Esophagus squamous epithelium (tissue), 5 donors: ENCODE measurements at places on chromosomes 5 and 9. TPM values are rescaled to one million over a fixed set of nuclear protein-coding genes. Genes with fewer than 3 reads are reported as not detected.

DNA sequence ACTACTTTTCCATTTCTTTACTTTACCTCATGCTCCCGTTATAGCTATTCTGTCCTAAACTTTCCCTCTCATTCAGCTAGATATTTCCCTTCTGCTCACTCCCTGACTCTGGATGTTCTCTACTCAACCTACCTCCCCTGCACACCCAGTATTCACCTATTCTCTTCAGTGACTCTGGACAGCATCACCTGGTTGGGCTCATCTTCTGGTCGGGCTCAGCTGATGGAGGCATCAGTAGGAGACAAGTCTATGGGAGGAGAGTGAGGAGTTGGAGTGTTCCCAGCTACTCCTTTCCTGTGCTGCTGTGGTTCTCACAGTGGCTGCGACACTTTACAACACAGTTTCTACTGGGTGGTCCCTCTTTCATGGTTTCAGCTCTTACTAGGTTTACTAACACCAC, 493.9 kb downstream of the DMAC1 start:
- no peak for DNase-seq

DNA sequence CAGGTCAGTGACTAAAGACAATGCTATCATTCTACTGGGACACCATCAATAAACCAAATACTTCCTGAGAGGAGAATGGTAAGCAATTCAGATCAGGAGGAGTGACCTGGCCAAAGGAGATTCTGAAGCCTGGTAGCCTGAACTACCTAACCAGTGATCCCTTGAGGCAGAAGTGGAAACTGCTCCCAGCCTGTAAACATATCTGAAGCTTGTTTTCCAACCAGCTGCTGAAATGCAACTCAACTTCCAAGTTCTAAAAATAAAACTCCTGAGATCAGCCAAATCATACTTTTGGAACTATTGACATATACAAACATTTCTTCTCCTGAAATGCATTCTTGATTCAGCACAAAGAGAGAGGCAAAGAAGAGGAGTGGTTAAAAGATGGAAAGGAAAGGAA, 204.1 kb downstream of the EBF1 start:
- DNase-seq: no peak

DNA sequence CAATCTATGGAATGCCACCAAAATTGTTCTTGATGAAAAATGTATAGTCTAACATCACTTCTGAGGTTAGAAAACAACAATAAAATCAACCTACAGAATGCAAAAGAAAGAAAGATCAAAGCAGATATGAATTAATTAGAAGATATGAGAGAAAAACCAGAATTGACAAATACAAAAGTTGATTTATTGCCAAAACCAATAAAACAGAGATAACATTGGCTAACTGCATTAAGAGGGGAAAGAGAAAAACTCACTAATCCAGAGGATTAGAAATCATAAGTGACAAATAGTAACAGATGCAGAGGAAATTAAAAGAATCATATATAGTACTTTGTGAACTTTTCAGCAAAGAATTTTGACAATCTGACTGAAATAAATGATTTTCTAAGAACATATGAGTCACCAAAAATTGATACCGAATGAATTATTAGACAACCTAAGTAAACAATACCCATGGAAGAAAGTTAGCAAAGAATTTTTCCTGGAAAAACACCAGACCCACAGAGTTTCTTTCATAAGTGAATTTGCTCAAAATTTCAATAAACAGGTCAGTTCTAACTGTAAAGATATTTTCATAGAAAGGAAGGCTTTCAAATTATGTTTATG, 167.7 kb downstream of the AOPEP start:
- DNase-seq: no peak

Gene PKD2L2
- total RNA-seq: not detected

Gene SPINK13
- not detected for total RNA-seq

DNA sequence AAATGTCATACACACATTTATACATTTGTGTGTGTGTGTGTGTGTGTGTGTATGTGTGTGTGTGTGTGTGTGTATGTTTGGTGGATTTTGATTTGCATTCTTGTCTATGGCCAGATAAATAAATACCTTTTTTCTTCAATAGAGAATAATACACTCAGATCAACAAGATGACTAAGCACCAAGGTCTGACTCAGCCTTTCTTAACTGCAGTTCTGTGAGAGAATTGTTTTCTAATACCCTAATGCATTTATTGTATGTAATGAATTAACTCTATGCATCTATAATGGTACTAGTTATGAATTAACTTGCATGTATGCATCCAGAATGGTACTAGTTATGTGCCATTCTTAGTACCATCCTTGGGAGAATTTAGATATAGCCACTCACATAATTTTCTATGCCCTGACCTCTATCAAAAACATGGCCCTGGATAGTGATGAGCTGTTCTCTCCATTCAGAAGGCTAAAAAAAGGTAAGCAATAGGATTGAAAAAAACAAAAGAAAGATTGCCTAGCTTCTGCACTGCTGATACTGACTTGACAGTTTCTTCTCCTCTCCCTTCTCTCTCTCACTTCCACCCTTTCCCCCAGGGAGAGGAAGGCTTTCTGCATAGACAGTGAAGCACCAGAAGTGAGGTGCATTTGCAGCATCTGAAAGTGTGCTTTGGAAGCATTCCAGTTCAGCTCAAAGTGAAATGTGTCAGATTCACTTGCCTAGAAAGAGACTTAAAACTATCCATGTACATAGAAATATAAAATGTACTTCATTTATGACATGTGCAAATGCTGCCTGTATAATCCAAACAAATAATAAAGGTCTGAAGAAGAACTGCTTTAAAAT, 55.1 kb upstream of the CCDC112 start:
- no peak for DNase-seq

Gene C5orf63
- 3.7 TPM for total RNA-seq

DNA sequence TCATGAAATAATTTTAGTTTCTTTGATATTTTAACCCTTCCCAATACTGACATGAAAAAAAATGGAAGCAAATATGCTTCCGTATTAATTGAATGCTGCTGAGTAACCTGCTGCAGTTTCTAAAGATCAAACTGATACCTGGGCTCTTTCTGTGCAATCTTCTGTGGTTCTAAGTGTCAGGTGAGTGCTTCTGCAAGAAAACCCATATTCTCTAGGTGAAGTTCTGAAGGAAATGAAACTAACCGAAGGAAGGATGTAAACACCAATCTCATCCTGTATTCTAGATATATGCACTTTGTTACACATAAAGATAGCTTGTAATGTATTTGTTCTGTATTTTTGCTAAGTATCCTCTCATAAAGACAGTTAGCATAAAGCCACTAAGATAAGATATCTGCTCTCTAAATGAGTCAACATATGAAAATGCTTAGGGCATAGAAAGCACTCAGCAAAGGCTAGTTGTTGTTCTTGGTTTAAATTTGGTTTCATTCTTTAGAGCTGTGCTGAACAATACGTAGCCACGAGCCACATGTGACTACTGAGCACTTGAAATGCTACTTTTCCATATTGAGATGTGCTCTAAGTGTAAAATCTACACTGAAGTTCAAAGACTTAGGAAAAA, 52.0 kb downstream of the ITGA2 start:
- no peak for DNase-seq

Gene ENTPD2
- total RNA-seq: 1.3 TPM

Gene CSNK1G3
- 17.4 TPM for total RNA-seq

GRCh38 chr9:121191235-121191634, 10.4 kb downstream of the RAB14 start:
- no peak for DNase-seq

Gene IL9
- total RNA-seq: not detected

Gene DRD1
- 0.06 TPM for total RNA-seq

GRCh38 chr5:149646564-149646963, 65.3 kb downstream of the ARHGEF37 start:
- DNase-seq: no peak

DNA sequence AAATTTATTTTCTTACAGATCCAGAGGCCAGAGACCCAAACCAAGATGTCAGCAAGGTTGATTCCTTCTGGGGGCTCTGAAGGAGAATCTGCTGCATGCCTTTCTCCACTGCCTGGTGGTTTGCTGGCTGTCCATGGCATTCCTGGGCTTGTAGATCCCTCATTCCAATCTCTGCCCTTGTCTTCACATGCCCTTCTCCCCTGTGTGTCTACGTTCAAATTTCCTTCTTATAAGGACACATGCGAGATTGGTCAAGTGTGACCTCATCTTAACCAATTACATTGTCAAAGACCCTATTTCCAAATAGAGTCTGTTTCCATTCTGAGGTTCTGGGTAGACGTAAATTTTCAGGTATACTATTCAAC, 84.5 kb upstream of the RAI14 start:
- DNase-seq: no peak

Gene PCDHGB5
- total RNA-seq: 7.5 TPM

Gene FRMD3
- total RNA-seq: 1.4 TPM

GRCh38 chr5:154528005-154528594, 50.1 kb upstream of the HAND1 start:
- DNase-seq: no peak

- no peak for DNase-seq
Measured at GRCh38 chr9:35700942-35701341, 11.2 kb upstream of the TPM2 start.

GRCh38 chr5:83434946-83435345, 36.6 kb upstream of the VCAN start:
- no peak for DNase-seq

Gene TNFSF15
- 1.4 TPM for total RNA-seq

Gene COL27A1
- 34.0 TPM for total RNA-seq

GRCh38 chr5:100792781-100793180, 110.3 kb downstream of the ST8SIA4 start:
- no peak for DNase-seq

GRCh38 chr5:23103566-23103965, 250.4 kb upstream of the CDH12 start:
- no peak for DNase-seq

DNA sequence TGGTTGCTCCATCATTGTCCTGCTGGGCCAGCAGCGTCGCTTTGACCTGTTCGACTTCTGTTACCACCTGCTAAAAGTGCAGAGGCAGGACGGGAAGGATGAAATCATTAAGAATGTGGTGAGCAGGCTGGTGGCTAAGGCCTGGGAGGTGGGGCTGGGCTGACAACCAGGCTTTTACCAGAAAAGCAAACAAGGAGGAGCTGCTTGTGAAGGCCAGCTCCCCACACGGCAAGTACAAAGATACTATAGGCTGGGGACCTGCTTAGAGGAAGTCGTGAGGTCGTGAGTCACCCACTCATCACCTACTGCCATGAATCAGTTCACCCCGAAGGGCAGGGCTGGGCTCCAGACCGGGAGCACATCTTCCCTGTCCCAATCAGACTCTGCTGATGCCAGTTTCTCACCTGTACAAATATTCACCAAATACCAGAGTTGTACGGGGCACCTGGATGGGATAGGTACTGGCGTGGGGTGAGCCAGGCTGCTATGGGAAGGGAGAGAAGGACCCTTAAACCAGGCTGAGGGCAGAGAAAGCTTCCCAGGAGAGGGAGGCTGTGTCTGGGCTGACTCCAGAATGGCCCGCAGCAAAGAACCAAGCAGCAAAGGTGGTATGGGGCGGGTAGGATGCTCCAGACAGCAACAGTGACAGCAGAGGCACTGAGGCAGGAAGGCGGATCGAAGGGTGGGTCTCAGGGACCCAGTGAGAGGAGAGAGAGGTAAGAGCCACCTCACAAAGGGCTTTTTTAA, 69.3 kb upstream of the NIPAL4 start:
- no peak for DNase-seq

GRCh38 chr5:41695920-41696582, 174.2 kb downstream of the OXCT1 start:
- DNase-seq: no peak

GRCh38 chr9:106784076-106784475, 78.9 kb upstream of the ZNF462 start:
- no peak for DNase-seq

Gene PPP2R2B
- total RNA-seq: 0.53 TPM

GRCh38 chr9:128940271-128940921, 7.0 kb downstream of the DOLK start:
- DNase-seq: no peak

DNA sequence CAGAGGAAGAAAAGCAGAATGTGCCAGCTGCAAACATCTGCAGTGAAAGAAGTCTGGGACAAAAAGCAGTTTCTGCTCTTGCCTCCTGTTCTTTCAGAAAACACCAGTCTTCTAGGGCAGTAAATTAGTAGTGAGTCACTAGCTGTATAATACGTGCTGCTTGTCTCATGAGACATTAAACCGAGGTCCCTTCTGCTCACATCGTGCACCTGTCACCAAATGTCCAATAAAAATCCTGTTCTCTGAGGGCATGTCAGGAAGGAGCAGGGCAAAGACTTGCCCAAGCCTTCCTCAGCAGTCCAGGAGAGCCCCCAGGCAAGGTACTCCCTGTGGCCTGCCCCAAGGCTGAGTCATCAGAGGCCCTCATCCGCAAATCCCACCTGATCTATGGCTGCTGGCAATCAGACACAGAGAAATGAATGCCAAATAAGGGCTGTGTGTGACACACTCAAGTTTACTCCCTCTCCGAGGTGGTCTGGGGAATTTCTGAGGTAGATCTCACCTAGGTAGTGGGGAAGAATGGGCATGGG, 255.3 kb upstream of the SMARCA2 start:
- no peak for DNase-seq

Gene MYORG
- total RNA-seq: 5.3 TPM

DNA sequence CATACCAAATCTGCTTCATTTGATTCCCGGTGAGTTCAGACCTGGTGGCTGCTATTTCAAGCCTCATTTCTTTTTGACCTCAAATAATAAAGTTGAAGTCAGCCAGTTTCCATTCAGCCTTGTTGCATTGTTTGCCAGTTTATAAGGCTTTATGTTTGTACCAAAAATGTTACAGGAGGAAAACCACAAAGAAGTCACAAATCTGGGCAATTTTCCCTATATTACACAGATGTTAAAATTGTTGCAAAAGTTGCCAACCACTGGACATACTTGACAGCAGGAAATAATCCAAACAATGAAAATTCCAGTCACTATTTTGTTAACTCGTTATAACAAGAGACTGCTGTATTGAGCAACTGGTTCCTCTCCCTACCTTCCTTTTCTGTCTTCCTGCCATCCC, 1325.0 kb upstream of the DMAC1 start:
- no peak for DNase-seq

DNA sequence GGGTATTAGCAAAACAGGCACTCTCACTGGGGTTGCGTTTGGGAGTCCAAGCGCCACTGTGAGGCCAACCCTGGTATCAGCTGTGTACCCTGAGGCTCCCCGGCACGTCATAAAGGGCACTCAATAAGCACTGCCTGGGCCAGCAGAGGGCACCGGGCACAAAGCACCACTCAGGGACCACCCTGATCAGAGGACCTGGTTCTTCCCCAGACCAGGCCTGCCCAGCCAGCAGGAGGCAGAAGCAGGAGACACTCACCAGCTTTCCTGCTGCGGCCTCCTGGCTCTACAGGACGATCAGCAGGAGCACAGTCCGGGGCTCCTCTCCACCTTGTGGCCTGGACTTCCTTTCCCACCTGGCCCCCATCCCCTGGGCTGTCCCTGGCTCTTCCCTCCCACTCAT, 12.6 kb downstream of the MGAT1 start:
- DNase-seq: no peak

- DNase-seq: no peak
Measured at GRCh38 chr9:129497005-129497812, 123.7 kb downstream of the C9orf50 start.

DNA sequence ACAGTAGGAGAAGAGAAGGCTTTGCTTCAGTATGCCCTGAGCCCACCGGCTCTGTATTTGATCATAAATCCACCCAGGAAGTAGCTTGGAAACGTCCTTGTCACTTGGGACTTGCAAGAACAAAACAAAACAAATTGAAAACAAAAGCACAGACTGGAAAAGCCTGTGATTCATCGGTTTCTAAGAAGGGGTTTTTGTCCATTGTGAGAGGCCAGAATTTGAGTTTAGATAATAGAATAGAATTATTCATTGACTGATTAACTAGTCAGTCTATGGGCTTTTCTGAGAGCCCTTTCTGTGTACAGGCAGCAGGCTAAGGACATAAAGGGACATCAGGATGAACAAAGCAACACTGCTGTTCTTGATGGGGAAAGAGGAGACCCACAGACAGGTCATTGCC, 424.8 kb downstream of the IRX1 start:
- no peak for DNase-seq

Gene YTHDC2
- 12.4 TPM for total RNA-seq

Gene BASP1
- total RNA-seq: 11.3 TPM
